ENCODE measurements at places on chromosomes 11 and 22. TPM values are rescaled to one million over a fixed set of nuclear protein-coding genes. Genes with fewer than 3 reads are reported as not detected.

GRCh38 chr11:70328556-70328955, 58.1 kb downstream of the PPFIA1 start:
- no peak for DNase-seq

DNA sequence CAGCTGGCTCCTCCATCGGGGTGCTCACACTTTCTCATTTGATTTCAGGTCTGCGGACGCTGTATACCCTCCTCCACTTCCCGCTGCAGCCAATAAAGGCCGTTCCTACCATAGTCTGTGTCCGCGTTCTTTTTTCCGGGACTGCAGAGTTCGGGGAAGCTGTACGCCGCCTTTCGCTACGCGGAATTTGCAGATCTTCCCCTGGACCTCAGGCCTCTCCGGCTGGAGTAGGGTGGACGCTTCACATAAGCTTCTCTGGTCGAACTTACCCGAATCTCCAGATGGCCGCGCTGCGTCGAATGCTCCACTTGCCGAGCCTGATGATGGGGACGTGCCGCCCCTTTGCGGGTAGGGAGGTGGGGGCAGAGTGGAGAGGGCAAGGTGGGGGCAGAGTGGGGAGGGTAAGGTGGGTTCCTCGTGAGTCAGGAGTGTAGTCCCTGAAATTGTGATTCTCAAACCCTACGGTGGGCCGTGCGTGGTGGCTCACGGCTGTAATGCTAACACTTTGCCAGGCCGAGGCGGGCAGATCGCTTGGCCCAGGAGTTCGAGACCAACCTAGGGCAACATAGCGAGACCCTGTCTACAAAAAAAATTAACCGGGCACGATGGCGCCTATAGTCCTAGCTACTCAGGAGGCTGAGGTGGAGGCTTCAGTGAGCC, 617 bp downstream of the CSKMT start:
- DNase-seq, result peak; percentile 84

GRCh38 chr11:63590024-63590788, 24.0 kb downstream of the PLAAT3 start:
- no peak for DNase-seq

GRCh38 chr11:6778518-6778917, 4.3 kb upstream of the OR2AG1 start:
- DNase-seq, result no peak

DNA sequence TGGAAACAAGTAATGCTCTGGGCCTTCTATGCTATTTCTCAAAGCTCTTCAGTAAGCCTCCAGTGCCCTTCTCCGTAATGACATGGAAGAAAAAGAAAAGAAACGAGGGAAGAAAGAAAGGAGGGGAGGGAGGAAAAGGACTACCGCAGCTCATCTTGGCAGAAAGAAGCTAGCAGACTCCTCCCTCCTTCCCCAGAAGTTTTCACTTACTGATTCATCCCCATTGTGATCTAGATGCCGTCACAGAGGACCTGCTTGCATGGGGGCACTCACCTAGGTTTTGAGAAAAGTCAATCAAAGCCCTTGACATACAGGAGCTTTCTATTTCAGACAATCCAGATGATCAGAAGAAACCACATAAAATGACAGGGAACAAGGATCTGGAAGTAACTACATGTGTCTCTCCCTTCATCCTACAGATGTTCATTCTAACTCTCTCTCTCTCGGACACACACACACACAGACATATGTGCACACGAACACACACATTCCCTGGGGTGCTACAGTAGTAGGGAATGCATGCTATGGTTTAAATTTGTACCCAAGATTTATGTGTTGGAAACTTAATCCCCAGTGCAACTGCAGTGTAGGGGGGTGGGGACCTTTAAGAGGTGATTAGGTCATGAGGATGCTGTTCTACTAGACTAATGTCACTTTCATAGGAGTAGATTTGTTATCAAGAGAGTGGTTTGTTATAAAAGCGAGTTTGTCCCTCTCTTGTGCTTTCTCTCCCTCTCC, 37.6 kb upstream of the RCN1 start:
- no peak for DNase-seq

The CRYAB gene
- 2,347 TPM for total RNA-seq

The GGA1 gene
- total RNA-seq, result 62.7 TPM

The RASGRP2 gene
- 44.7 TPM for total RNA-seq

The SORL1 gene
- 34.0 TPM for total RNA-seq

The CCDC73 gene
- not detected for total RNA-seq

The SUSD2 gene
- 15.0 TPM for total RNA-seq

Data from aorta (tissue), 5 donors.